Smooth muscle cell of trachea (primary cell): ENCODE measurements at places on chromosomes 5 and 9. TPM values are rescaled to one million over a fixed set of nuclear protein-coding genes. Genes with fewer than 3 reads are reported as not detected.

Gene NAIF1
- 14.2 and 14.3 TPM in 2 replicates for total RNA-seq

Gene ADAMTS2
- 50.3 and 76.6 TPM in 2 replicates for total RNA-seq

Gene CDO1
- 9.0 and 13.2 TPM in 2 replicates for total RNA-seq

Gene CCDC192
- not detected in 2 replicates for total RNA-seq

Gene OCLN
- total RNA-seq: 1.0 and 2.2 TPM in 2 replicates

Gene RBM22
- 22.8 and 24.1 TPM in 2 replicates for total RNA-seq

Gene FOXD4L3
- not detected in 2 replicates for total RNA-seq

Gene FAXDC2
- total RNA-seq: 11.2 and 14.9 TPM in 2 replicates

Gene SMIM33
- not detected in 2 replicates for total RNA-seq

Gene TMEM174
- total RNA-seq: not detected in 2 replicates

Gene KLHL3
- total RNA-seq: 1.2 and 3.8 TPM in 2 replicates

Gene TMEM215
- total RNA-seq: not detected in 2 replicates

Gene EEIG1
- total RNA-seq: 12.9 and 15.4 TPM in 2 replicates

Gene CAMK4
- 3.5 and 6.4 TPM in 2 replicates for total RNA-seq

Gene MED27
- 18.6 and 19.4 TPM in 2 replicates for total RNA-seq

Gene PCDHB11
- total RNA-seq: 0.50 TPM in 1 of 2 replicates, not detected in the other

Gene PBX3
- total RNA-seq: 103 and 184 TPM in 2 replicates

Gene INSL4
- total RNA-seq: not detected in 2 replicates

Gene LCN2
- not detected in 2 replicates for total RNA-seq

Gene AGXT2
- total RNA-seq: 0.17 TPM in 1 of 2 replicates, not detected in the other

Gene GABRA1
- not detected in 2 replicates for total RNA-seq

Gene NIM1K
- 5.4 and 9.1 TPM in 2 replicates for total RNA-seq

Gene TRMT10B
- total RNA-seq: 4.1 and 6.4 TPM in 2 replicates

Gene SPATA31D4
- not detected in 2 replicates for total RNA-seq

Gene ST6GALNAC6
- 47.7 and 90.0 TPM in 2 replicates for total RNA-seq

Gene ZFP2
- 1.6 and 1.8 TPM in 2 replicates for total RNA-seq

Gene CATSPER3
- 0.17 TPM in 1 of 2 replicates, not detected in the other for total RNA-seq

Gene HACD4
- total RNA-seq: 13.4 and 16.3 TPM in 2 replicates

Gene CD14
- total RNA-seq: 0.44 and 0.50 TPM in 2 replicates

Gene MARVELD2
- total RNA-seq: 0.15 and 0.17 TPM in 2 replicates

Gene PRUNE2
- 10.6 and 11.4 TPM in 2 replicates for total RNA-seq

Gene ADGRD2
- total RNA-seq: not detected in 2 replicates

Gene IFNB1
- not detected in 2 replicates for total RNA-seq
